CD4-positive, alpha-beta T cell treated with Interleukin-10 for 1 hour (primary cell): ENCODE measurements at places on chromosomes 1 and 21.

DNA sequence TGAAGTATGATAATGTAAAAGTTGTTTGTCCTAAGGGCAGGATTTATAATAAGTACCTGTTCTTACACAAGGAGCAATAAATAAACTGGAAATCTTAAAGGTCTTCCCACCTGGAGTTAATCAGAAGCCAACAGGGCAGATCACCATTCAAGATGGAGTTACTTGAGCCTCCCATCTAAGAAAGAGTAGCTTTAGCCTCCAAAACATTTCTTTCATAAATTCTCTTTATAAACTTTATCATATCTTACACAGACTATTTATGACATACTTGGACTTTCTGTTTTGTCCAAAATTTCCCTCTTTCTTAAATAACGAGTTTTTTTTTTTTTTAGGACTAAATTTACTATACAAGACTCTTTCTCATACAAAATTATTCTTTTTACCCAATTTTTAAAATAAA is 18.5 kb downstream of the OR2T1 start:
- no peak for DNase-seq

GRCh38 chr1:27306892-27307761 is 14.8 kb upstream of the TMEM222 start:
- no peak for DNase-seq

- no peak for DNase-seq
Measured at GRCh38 chr1:209619696-209620486, 32.3 kb downstream of the LAMB3 start.

DNA sequence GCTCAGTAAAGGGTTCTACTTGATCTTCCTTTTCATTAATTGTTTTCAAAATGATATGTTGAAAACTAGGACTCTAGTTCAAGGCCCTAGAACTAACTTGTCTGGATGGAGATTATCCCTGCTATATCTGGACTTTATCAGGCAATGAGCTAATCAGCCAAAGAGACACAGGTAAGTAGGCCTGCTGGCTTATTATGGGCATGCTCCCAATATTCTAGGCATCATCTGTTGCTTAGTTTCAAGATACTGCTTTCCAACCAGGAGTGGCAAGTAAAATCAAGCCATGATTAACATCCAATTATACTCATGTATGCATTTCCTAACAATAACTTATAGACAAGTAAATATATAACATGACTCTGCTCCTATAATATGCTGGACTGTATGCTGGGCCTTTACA is 4.2 kb downstream of the DNASE2B start:
- DNase-seq, result no peak

- no peak for DNase-seq
Measured at GRCh38 chr21:38621132-38621531, 122.9 kb upstream of the ERG start.

- DNase-seq, result no peak
Measured at GRCh38 chr1:169487133-169487532, 1.4 kb upstream of the SLC19A2 start.

DNA sequence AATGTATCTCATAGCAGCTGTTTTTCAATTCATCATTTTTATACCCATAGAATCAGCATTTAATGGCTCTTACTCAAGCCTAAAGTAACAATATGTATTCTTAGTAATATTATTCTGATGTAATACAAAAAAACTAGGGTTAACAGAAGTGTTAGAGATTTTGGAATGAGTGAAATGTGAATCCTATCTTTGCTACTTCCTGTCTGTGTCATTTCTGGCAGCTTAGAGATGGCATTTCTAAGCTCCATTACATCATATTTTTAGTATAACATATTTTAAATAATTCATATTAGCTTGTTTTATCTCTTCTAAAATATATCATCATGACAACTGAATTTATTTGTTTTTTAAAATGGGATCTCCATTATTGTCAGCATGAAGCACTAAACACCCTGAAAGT is 90.2 kb downstream of the LRRC7 start:
- DNase-seq, result no peak

- DNase-seq, result no peak
Measured at GRCh38 chr1:113938192-113938591, 9.1 kb downstream of the HIPK1 start.

DNA sequence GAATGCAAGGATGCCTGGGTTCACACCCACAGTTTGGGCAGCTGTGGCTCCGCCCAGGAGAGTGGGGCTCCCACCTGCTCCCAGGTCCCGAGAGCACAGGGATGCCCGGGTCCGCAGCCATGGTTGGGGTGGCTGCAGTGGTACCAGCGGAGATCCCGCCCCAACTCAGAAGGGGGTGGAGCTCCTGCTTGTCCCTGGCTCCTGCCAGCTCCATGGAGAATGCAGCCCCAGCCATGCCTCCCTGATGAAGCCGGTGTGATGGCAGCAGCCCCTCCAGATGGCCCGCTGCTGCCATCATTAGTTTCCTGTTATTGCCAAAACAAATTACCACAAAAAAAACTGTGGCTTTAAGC is 113.1 kb upstream of the RUNX3 start:
- DNase-seq, result no peak

DNA sequence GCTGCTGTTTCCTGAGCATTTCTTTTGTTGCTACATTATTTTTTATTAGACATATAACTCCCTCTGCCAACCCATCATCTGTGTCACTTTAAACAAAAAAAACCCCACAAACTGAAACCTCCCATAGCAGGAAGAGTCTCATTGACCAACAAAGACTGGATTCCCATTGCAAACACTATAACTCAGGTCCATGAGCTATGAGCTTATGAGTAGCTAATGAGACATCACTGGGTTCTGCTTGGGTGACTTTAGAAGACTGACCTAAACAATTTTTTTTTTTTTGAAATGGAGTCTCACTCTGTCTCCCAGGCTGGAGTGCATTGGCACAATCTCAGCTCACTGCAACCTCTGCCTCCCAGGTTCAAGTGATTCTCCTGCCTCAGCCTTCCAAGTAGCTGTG is 212.8 kb downstream of the LTN1 start:
- no peak for DNase-seq

GRCh38 chr1:225877580-225877979 is 4.6 kb downstream of the TMEM63A start:
- peak; percentile 25 for DNase-seq

- no peak for DNase-seq
Measured at GRCh38 chr1:66050123-66050522, 257.4 kb downstream of the PDE4B start.

DNA sequence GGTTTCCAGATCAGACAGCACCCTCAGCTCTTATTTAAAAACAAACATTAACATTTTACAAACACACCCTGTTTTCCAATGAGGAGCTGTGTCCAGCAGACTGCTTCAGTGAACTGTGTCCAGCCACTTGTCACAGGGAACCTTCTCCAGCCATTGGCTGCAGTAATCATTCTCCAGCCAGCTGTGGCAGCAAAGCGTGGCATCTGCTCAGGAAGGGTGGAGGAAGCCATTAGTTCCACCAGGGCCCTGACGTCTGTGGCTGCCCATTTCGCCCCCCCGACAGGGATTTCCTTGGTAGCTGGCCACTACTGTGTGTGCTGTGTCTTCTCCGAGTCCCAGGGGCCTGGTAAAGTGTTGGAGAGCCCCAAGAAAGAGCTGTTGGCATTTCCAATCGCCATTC is 62.9 kb upstream of the SELENON start:
- no peak for DNase-seq

DNA sequence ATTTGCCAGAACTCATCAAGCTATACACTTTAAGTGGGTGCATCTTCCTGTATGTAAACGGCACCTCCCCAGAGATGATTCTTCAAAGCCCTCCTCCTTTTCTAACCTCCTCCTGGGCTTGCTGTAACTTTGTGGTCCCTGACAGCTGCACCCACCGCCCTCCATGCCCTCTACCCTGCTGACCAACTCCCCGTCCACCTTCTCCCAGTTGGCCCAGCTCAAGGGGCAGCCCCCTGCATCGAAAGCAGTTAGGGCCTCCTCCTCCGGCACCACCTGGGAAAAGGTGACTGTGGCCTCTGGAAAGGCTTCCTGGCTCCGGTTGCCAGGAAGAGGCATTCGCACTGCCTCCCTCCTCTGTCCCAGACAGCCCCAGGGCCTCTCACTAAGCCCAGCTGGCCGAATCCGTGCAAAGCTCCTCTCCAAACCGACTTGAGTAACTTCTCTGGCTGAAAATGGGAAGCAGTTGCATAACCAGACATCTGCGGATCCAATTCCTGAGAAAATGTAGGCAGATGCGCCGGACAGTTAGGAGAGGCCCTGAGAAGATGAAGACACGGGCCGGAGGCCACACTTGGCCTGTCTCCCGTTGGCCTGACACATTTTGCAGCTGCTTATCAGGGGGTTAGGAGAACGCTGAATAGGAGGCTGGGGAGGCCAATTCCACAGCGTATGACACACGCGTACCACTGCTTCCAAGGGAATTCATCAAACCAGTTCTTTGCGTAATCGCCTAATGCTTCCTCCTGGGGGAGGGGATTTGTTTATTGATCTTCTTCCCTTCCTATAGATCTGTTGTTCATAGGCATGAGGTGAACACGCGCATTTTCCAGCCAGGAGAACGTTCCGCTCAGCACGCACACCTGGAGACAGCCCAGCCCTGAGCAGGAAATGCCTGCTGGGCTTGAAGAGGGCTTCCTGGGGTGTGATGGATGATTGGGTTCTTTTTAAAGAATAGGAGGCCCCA is 48.7 kb upstream of the COL6A2 start:
- DNase-seq, result no peak

DNA sequence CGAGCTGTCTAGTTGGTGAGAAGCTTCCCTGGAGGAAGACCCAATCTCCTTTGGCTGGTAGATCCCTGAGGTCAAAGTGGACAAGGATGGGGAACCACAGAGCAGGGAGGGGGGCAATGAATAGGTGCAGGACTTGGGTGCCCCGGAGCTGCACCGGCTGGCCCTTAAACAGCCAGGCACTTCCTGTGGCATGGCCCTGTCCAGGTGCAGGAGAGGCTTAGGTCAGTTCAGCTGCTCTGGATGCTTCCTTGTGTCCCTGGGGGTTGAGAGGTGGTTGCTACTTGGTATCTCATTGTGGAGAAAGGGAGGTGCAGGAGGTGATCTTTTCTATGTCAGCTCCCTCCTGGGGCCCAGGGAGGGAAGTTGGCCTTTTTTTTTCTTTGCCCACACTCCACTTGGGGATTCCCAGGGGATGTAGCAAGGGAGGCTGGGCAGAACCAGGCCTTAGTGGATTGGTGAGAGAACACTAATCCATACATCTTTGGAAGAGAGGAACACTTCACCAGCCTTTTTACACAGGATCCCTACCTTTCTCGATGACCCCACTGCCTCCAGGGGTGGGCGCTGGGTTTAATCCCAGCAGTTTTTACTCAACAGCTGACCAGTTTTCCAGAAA is 1.2 kb upstream of the ST3GAL3 start:
- DNase-seq, result no peak

- DNase-seq, result no peak
Measured at GRCh38 chr1:221206076-221206475, 326.8 kb downstream of the HLX start.

DNA sequence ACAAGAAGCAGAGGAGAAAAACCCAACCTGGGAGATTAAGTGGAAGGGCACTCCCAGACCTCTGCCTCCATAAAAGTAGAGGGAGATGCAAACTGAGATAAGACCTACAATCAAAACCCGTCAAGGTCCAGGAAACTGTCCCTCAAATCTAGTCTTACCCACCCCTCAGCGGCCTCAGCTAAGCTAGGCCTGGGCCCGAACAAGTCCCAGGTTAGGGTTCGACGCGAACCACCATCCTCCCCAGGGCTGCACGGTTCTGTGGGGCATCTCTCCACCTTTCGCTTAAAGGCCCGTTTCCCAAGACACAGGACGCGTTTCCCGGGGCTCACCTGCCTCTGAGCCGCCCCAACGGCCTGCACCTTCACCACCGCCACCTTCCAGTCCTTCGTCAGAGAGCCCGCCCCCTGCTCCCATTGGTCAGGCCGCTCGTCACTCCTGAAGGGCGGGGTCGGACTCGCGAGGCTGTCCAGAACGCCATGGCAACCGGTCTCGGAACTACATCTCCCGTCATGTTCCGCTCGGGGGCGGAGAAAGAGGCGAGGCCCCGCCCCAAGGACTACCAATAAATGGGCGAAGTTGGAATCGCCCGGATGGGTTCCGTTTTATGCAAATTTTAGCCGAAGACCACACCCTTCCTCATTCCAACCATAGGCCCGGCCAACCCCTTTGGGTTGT is at the start of gene CRYZL1:
CRYZL1 (minus strand) TSS at position 390 of the 675 bp plus-strand sequence. CDS start 10,190 bp downstream, outside the sequence.
- DNase-seq, result peak; percentile 100

GRCh38 chr1:234683861-234684632 is 74.1 kb upstream of the IRF2BP2 start:
- DNase-seq, result peak; percentile 9

- no peak for DNase-seq
Measured at GRCh38 chr1:206744683-206745082, 25.9 kb upstream of the IL19 start.

GRCh38 chr1:231724876-231725647 is 98.5 kb downstream of the DISC1 start:
- DNase-seq, result peak; percentile 1

GRCh38 chr21:42493109-42494060 is 2.6 kb downstream of the RSPH1 start:
- no peak for DNase-seq

DNA sequence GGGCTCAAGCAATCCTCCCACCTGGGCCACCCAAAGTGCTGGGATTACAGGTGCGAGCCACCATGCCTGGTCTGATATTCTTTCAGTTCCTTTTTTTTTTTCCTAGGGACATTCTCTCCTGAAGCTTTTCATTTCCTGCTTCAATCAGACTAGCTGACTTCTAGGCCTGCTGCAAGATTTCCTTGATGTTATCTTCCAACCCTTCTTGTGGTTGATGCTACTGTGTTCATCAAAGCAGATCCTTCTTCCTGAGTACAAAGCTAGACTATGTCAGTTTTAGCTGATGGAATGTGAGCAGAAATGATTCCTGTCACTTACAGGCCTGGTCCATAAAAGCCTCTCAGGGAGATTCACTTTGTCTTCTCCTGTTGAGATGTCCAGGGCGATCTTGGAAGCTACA is 146.4 kb downstream of the CDC7 start:
- DNase-seq, result peak; percentile 12

- DNase-seq, result no peak
Measured at GRCh38 chr1:104182251-104182650, 432.6 kb downstream of the AMY1C start.

- no peak for DNase-seq
Measured at GRCh38 chr1:247286134-247286670, 30.3 kb downstream of the VN1R5 start.

GRCh38 chr1:150578272-150579109 is 919 bp downstream of the MCL1 start:
- peak; percentile 59 for DNase-seq

- no peak for DNase-seq
Measured at GRCh38 chr1:2631136-2632050, 1.4 kb downstream of the MMEL1 start.

DNA sequence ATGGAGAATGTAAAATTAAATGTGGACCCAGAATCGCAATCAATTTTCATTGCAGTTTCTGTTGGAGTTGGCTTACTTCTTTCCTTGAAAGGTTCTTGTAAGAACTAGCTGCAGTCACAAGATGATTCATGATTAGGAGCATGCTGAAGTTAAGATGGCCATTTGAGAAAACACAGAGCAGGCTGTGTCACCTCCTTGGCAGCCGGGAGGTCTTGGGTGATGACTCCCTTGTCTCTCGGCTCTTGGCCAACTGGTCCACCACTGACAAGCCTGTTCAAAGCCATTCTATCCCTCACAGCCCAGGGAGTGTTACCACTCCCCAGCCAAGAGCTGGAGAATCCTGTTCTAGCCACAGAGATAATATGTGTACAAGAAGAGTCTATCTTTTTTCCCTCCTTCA is 40.6 kb downstream of the OPTC start:
- no peak for DNase-seq
